Stimulated activated CD4-positive, alpha-beta T cell treated with anti-CD3 and anti-CD28 coated beads, Interleukin-1b, Interleukin-23, amount 100 ng/mL, for 1 hour (primary cell): ENCODE measurements at places on chromosomes 7 and 10.

DNA sequence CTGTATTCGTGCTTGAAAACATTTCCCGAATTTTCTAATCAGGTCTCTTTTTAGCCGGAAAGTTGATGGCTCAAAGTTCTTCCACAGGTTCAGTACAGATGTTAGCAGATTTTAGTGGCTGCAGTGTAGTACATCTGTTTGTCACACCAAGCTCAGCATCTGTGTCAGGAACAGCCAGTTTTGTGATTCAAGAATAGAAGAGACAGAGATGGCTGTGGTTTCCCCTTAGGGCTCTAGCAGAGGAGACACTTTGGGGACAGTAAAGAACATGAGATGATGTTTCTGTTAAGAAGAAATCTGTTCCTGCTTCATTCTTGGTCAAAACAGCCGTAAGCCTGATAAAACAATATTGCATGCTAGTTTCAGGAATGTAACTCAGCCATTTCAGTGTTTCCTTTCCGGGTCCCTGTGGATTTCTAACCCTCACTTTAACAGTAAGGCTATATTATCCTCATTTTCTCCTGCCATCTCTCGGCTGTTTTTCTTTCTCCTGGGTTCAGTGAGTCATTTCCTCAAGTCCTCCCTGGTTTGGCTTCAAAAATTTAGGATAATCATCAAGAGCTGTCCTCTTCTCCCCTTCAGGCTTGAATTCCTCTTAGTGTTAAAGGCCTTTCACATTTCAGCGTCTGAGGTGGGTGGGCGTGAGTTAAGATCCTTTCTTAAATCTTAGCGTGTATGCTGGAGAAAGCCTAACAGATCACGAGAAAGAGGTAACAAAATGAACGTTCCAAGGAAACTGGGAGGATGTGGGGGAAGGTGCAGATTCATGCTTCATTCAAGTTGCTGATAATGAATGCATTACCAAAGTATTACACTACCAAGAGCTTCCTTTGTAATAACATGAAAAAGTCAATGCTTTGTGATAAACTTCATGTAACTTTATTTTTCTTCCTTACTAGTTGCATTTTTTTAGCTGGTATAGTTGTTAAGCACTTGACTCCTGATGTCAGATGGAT, 37.1 kb upstream of the BICC1 start:
- no peak for DNase-seq

DNA sequence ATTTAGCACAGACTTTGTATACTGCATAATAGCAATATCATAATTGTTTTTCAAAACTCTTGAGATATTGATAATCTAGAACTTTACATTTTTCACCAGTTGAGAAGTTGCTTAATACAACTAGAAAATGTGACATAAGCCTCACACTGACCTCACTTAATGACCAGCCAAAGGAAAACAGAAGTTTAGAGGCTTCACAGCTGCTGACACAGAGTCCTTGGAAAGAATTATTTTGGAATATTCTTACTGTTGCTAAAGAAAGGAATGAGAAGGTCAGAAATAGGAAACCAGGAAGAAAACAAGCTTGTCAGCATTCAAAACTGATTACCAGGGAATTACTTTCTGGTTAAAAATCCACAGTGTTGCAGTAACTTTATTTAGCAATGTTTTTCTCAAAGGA, 35.5 kb upstream of the WASL start:
- DNase-seq = no peak

- no peak for DNase-seq
Observed at GRCh38 chr7:137544453-137545058, 201.0 kb upstream of the PTN start.

- DNase-seq = no peak
Observed at GRCh38 chr10:98414578-98414931, 427 bp downstream of the PYROXD2 start.

DNA sequence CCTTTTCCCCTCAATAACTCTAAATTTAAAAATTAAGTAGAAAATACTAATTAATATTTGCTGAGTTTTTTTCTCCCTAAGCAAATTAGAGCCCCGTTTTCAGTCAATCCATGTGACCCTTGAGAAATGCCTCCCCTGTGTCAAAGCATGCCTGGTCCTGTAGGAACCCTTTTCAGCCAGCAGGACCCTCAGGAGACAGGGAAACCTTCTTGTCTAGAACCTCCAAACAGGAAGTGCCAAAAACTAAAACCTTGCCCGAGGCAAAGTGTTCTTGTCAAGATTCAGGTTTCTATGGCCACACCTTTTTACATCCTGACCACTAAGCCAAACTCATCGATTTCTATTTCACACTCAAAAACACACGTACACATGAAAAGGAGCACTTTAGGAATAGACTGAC, 60.1 kb upstream of the NFE2L3 start:
- no peak for DNase-seq

DNA sequence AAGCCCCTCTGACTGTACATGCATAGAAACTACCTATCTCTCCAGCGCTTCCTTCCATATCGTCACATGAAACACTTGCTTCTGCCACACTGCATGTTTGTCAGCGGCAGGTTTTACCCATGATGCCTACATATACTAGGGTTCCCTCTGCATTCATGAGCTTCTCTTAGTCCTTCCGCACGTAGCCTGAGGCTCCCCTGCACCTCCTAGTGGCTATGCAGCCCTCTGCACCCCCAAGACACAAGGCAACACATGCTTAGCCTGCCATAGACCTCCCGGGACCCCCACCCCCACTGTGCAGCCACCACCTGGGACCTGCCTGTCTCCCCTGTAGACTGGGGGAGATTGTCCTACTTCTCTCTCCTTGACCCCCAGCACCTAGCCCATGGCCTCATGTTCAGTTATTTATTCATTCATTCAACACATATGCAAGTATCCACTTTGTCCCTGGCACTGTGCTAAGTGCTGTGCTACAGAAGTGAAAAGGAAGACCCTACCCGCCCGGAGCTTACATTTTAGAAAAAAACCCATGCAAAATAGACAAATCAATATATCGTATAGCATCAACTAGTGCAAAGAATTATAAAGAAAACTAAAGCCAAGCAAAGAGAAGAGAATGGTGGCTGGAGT, 23.5 kb downstream of the TMEM273 start:
- no peak for DNase-seq

- DNase-seq = no peak
Observed at GRCh38 chr7:91537260-91538152, 273.3 kb downstream of the FZD1 start.

DNA sequence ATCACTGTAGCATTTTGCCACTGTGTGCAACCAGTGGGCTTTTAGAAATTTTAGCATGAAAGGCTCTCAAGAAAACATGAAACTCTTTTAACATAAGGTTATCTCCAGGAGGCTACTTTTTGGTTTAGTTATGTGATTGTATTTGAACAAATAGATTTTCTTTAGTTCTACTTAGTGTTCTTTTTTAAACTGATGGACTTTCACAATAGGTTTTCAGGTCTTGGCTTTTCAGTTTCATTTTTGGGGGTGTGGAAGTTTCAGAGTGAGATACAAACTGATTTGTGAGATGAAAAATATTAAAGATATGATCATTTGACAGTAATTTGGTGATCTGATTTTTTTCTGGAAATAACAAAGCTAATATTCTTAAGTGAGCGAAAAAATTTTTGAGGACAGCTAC, 344.1 kb downstream of the PHF14 start:
- DNase-seq = no peak

- DNase-seq = no peak
Observed at GRCh38 chr7:32506266-32507054, 11.2 kb downstream of the AVL9 start.

GRCh38 chr7:142329062-142329790, 71.4 kb upstream of the PRSS58 start:
- DNase-seq = no peak

GRCh38 chr7:47331179-47331565, 250.7 kb downstream of the TNS3 start:
- no peak for DNase-seq

GRCh38 chr10:108966005-108966404, 957.3 kb downstream of the XPNPEP1 start:
- DNase-seq = no peak

GRCh38 chr7:118245267-118246040, 20.9 kb downstream of the ANKRD7 start:
- DNase-seq = no peak

GRCh38 chr10:287026-287709, 151.9 kb downstream of the ZMYND11 start:
- no peak for DNase-seq

DNA sequence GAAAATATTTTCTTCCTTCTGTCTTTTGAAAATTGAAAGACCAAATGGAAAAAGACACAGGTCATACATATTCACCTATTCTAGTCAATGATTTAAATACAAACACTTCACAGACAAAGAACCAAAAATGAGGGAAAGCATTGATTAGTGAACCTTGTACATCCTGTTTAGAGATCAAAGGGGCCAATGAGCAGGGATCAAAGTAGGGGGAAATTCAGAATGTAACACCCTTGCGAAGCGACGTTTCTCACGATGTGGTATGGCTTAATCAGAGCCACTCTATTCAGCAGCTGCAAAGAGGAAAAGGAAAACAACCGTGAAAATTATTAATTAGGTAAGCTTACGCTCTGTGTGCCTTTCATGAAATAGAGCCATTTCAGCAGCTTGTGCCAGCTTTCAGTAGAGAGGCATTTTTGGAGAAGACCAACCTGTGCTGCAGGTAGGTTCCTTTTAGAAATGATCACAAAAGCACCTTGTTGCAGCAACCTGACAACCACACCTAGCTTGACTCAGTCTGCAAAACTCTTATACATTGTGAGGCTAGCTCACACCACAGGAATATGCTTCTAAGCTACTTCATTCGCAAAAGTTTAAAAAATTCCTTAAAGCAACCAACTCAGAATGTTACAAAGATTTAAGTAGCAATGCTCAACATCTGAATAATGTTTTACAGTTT, 78.0 kb downstream of the DKK1 start:
- no peak for DNase-seq

DNA sequence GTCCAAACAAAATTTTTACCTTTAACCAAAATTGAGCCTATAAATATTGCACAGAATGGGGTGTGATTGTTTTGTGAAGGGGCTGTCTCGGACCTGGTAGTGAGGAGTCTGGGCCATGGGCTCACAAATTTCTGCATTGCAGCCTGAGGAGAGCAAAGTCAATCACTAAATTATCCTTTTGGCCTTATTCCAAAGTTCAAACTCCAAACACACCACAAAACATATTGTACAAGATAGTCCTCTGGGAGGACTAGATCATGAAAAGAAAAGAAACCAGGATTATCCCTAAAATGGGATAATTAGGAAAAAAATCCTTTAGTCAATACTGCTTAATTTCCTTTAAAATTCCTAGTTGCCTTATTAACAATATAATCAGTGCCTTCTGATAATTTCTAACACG, 115.5 kb downstream of the BUB3 start:
- DNase-seq = no peak

DNA sequence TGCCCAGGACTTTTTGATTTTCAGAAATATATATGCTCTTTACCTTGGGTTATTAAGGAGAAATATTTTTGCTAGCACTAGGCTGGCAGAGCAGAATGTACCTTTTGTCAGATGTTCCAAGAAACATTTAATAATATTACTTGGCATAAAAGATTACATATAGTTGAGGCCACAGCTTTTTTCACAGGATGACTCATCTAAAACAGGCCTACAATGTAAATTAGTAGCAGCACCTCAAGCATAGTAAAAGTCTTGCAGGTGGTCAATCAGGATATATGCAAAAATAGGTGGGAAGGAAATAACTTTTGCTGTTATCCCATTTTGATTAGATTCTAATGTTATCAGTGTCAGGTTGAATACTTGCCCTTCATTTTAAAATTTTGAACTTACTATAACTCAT, 14.9 kb upstream of the ITGB1 start:
- DNase-seq = no peak

GRCh38 chr7:120877701-120878100, 19.8 kb upstream of the TSPAN12 start:
- no peak for DNase-seq

- DNase-seq = no peak
Observed at GRCh38 chr10:30284865-30285594, 64.0 kb downstream of the MTPAP start.

GRCh38 chr7:134839298-134839697, 59.9 kb downstream of the CALD1 start:
- no peak for DNase-seq

GRCh38 chr10:84991301-84991700, 662.9 kb downstream of the CCSER2 start:
- DNase-seq = no peak

DNA sequence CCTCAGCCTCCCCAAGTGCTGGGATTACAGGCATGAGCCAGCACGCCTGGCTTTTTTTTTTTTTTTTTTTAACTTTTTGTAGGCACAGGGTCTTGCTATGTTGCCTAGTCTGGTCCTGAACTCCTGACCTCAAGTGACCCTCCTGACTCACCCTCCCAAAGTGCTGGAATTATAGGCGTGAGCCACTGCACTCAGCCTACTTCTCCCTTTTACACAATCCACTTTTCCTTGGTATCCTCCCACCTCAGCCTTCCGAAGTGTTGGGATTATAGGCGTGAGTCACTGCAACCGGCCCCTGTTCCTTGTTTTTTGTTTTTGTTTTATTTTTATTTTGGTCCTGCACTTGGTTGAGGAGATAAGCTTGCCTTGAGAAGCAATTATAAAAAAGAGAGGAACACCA, 75.9 kb upstream of the KMT2C start:
- DNase-seq = no peak

DNA sequence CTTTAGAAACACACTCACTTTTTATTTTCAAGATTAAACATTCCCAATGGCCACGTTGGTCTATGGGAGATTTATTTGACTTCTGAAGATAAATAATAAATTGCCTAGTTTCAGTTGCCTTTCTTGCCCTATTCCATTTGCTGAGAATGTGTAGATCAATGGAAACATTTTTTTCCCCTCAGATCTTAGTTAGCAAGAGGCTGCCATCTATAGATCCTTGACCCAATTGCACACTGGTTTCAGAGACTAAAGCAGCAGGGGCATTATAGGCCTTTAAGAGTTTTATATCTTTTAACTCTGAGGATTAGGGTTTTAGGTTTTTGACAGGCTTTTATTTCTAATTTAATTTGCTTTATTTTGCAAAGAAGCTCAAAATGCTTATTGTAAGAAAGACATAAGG, 163.2 kb upstream of the GPR26 start:
- DNase-seq = no peak

GRCh38 chr7:120806669-120807068, 51.3 kb downstream of the TSPAN12 start:
- DNase-seq = no peak

- DNase-seq = no peak
Observed at GRCh38 chr7:28516390-28517172, 104.3 kb downstream of the CREB5 start.
